GM12891 (cell line): ENCODE measurements at places on chromosomes 3 and 15.

DNA sequence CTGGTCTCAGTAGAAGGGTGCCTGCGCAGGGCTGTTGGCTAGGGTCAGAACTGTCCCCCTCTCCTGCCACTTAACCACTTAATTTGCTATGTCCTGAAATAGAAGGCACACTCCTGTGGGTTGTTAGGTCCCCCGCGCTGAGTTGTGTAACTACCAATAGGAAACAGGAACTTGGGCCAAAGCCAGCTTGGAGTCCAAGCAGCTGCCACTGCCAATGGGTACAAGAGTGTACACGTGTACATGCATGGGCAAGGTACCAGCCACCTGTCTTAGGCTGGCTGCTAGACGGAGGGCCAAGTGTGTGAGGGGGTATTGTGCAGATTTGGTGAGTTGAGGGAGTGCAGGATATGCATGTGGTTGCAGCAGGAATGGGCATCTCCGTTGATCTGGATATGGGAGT lies 29.7 kb upstream of the POLG start:
- DNase-seq, result no peak

GRCh38 chr3:80767604-80768003 lies 993.8 kb downstream of the GBE1 start:
- DNase-seq, result no peak

DNA sequence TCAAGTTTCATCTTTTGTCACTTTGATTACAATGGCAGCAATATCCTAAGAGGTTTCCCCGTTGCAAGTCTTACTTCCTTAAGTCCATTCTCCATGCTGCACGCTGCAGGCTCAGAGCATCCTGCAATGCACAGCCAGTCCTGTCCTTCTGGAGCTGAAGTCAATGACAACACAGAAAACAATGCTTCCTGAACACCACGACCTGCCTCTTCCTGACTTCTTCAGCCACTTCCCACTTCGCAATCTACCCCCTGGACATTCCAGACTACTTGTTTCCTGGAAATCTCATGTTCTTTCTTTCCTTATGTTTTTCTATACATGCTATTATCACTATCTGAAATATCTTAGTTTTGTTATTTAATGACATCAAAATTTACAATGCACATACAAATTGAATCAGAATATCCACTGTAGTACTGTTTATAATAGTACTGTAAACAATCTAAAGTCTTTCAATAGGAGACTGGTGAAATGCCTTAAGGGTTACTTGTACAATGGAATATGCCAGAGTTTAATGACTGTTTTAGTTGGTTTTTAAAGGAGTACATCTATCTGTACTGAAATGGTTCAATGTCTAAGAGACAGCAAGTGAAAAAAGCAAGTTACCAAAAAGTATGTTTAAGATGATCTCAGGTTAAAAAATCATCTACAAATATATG lies 113.7 kb upstream of the PRTG start:
- no peak for DNase-seq

- DNase-seq, result no peak
Measured at GRCh38 chr3:72376956-72377710, 471.1 kb downstream of the SHQ1 start.

DNA sequence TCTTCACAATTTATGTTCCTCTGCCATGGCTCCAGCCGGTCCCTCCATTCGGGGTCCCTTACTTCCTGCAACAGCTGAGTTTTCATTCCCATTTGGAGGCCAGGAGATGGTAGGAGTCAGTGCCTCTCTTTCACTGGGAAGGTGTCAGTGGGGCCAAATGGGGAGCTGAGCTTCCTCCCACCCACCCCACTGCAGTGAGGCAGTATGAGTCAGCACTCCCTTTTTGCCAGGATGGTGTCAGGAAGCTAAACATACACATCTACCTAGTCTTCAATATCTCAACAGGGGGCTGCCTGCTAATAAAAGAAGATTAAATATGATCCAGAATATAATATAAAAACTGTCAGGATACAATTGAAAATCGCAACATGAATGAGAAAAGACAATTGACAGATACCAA lies 12.7 kb upstream of the ACTC1 start:
- no peak for DNase-seq

DNA sequence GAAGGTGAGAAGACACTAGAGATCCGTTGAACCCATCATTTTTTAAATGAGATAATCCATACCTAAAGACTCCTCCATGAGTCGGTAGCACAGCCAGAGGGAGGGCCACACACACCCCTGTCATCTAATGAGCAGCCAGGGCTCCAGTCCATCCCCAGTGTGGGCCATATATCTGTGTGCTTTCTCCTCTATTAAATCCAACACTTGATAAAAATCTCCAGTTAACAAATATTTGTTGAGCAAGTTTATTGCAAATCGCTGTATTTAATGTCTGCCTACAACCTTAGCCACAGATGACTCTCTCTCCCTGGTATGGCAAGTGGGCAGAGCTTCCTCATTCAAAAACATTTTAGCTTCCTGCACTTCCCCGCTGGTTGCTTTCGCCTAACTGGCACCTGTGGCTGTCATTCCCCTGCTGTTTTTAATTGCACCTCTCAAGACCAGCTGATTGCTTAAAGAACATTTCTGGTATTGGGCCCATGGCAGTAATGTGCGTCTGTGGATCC lies 82.8 kb downstream of the SMAD3 start:
- DNase-seq, result no peak

- DNase-seq, result no peak
Measured at GRCh38 chr3:86547692-86548091, 443.3 kb downstream of the VGLL3 start.

- no peak for DNase-seq
Measured at GRCh38 chr3:172062761-172063160, 23.4 kb downstream of the FNDC3B start.

GRCh38 chr3:55069950-55070349 lies 142.1 kb upstream of the LRTM1 start:
- no peak for DNase-seq

DNA sequence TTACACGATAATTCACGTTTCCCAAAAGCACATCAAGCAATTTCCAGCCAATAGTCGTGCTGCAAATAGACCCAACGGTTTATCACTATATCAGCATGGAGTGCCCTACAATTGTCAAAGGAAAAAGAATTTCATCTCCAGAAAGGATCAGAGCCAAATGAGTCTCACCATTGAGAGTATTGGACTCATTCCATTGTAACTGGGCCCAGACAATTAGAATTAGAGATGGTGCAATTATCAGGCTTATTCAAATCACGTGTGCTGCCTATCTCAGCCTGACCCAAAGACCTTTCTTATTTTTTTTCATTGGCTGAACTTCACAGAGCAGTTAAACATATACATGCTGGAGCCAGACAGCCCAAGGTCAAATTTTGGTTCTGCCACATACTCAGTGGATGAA lies 87.0 kb upstream of the LRTM1 start:
- DNase-seq, result no peak

DNA sequence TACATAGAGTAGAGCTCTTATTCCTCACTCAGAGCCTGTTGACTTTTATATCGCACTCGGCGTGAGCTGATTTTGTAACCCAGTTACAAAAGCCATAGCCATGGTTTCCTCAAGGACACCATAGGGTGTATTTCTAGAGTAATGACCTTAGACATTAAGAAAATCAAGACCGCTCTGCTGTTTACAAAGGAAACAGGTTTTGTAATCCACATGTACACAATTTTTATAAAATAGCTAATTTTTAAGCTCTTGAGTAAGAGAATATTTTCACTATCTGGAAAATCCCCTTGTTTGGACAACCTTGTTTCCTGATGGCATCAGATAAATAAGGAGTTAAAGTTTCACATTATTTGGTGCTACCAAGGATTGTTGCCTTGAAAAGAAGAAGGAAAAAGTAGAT lies 104.7 kb downstream of the PGPEP1L start:
- DNase-seq, result no peak

- no peak for DNase-seq
Measured at GRCh38 chr15:29125382-29126207, 144.0 kb downstream of the NSMCE3 start.

GRCh38 chr15:101641129-101641764 lies 10.9 kb downstream of the TM2D3 start:
- DNase-seq, result peak; percentile 37

DNA sequence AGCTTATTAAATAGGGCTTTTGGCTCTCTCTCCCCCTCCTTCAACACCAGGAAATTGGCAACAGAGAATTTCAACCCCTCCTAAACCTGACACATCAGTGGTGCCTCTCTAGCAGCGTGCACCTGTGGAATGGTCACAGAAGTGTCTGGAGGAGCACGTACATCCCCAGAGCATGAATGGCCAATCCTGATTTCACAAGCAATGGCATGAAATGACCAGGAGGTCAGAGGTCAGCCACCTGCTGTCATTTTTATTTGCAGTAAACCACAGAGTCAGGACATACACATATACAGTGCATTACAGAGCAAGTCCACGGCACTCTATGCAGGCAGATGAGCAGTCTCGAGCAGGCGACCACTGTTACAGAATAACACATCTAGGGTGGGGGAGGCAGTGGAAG lies 25.1 kb upstream of the ETV5 start:
- no peak for DNase-seq

- no peak for DNase-seq
Measured at GRCh38 chr3:114518206-114518808, 224.5 kb downstream of the TIGIT start.

- DNase-seq, result no peak
Measured at GRCh38 chr3:57409471-57409870, 117.0 kb upstream of the ASB14 start.

GRCh38 chr15:90957791-90958190 lies 3.1 kb downstream of the RCCD1 start:
- no peak for DNase-seq

- DNase-seq, result no peak
Measured at GRCh38 chr3:74089814-74090213, 465.1 kb upstream of the PDZRN3 start.

GRCh38 chr3:115438799-115439198 lies 184.5 kb upstream of the GAP43 start:
- DNase-seq, result no peak

DNA sequence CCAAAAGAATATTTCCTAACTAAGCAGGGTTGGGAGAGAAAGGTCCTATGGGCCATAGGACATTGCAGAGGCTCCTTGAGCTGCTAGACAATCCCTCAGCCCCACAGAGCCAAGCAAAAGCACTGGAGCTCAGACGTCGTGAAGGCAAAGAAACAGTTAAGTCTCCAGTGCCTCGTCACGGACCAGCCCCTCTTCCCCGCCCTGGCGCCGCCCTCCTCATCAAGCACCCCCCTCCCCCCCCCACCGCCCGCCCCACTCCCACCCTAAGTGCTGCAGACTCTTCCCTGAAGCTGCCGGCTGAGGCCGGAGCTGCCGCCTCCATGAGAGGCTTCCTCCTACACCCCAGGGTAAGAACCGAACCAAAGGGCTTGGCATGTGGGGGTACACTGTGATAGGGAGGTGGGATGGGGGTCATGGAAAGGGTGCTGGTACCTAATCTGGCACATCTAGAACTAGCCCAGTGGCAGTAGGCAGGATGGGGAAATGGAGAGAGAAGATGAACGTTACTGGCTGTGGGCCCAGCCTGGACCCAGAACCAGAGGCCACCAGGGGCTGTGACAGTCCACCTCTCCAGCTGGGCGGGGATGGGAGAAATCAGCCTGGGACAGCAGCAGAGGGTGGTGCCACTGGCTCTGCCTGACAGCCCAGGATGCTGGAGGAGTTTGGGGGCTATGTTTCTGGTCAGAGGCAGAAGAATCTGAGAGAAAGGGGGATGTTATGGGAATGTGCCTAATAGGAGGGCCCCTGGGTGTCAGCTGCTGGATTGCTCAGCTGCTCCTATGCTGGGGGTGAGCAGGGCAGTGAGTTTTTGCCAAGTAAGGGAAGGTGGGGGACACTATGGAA lies at the start of gene MAP1A:
TSS of gene MAP1A (plus strand) at position 255 of the 843 bp plus-strand sequence. CDS start 3,866 bp downstream, outside the sequence.
- no peak for DNase-seq
